H1 (cell line): ENCODE measurements at places on chromosomes 12 and 14. TPM values are rescaled to one million over a fixed set of nuclear protein-coding genes. Genes with fewer than 3 reads are reported as not detected.
A peak's percentile ranks its signal among the peaks of the same experiment; 100 is the strongest.

The FIGNL2 gene
- 6.5 and 7.5 TPM in 2 replicates for total RNA-seq

DNA sequence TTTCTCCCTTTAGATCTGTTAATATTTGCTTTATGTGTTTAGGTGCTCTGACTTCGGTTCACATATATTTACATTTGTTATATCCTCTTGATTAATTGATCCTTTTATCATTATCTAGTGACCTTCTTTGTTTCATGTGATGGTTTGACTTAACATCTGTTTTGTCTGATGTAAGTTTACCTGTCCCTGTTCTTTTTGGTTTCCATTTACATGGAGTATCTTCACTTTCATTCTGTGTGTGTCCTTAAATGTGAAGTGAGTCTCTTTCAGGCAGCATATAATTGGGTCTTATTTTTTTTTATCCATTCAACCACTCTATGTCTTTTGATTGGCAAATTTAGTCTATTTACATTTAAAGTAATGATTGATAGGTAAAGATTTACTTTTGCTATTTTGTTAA, 24.2 kb downstream of the TRMT5 start:
- H3K27me3 ChIP-seq, result no peaks in the 10 kb centered on the region
- no peaks in the 10 kb centered on the region for H3K36me3 ChIP-seq
- H3K4me1 ChIP-seq, result no peaks in the 10 kb centered on the region
- no peak for DNase-seq
- H3K4me3 ChIP-seq, result no peak overlapping the region

- H3K27me3 ChIP-seq, result no peaks in the 10 kb centered on the region
- DNase-seq, result no peak
- no peak overlapping the region for H3K4me3 ChIP-seq
- no peak overlapping the region for H3K27ac ChIP-seq
- H3K4me1 ChIP-seq, result no peaks in the 10 kb centered on the region
These were observed 8.5 kb upstream of the NGDN start for GRCh38 chr14:23460960-23461359.

DNA sequence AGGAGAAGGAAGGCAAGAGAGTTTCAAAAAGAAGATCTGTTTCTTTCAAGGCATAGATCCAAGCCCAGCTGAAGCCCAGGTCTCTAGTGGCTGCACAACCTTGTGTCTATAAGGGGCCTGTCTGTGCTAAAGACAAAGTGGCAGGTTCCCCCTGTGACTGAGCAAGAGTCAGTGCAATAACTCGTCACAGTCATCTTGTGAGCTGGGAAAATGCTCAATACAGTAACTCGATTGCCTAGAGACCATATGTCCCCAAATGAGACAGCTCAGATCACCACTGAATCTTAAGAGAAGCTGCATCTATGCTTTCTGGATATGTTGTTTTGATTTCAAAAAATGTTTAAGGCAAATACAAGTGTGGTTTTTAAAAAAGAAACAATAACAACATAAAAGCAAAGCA, 24.2 kb downstream of the ST8SIA1 start:
- DNase-seq, result no peak
- H3K27ac ChIP-seq, result no peak overlapping the region
- no peaks in the 10 kb centered on the region for H3K36me3 ChIP-seq

The PROX2 gene
- not detected in 2 replicates for total RNA-seq

DNA sequence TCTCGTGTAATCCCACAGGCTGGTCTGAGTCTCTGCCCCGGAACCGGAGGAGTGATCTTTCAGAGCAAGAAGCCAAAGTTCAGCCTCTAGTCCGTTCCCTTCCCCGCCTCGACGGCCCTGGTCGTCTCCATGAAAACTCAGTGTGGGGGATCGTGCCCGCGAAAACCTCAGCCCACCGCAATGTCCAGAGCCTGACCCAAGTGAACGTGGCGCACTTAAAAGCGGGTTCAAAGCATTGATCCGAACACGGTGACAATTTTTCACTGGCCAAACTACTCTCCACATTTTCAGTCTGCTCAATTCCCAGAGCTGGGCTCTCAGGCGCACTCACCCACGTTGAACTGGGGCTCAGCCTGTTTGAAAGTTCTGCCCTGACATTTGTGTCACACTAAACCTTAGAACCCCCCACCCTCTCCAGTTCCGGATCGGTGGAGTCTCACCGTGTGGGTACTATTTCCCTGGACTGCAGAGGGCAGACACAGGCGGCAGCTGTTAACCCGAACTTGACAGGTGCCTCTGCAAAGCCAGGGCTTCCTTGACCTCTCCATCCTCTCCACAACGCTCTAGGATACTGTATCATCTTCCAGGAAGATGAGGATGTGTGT, 886 bp upstream of the PRICKLE1 start:
- peaks cover 35% of the 10 kb centered on the region for H3K27me3 ChIP-seq
- peak overlapping the region; percentile 52 for H3K4me3 ChIP-seq
- H3K27ac ChIP-seq, result no peak overlapping the region
- no peaks in the 10 kb centered on the region; the same call in 1 of the 2 replicates for H3K4me1 ChIP-seq
- H3K36me3 ChIP-seq, result no peaks in the 10 kb centered on the region
- DNase-seq, result peak; percentile 57

GRCh38 chr12:3020850-3021435, 56.2 kb upstream of the TSPAN9 start:
- no peaks in the 10 kb centered on the region for H3K27me3 ChIP-seq
- no peak for DNase-seq
- no peak overlapping the region for H3K4me3 ChIP-seq
- H3K36me3 ChIP-seq, result peaks cover 14% of the 10 kb centered on the region
- no peaks in the 10 kb centered on the region for H3K4me1 ChIP-seq

The GYS2 gene
- not detected in 2 replicates for total RNA-seq

DNA sequence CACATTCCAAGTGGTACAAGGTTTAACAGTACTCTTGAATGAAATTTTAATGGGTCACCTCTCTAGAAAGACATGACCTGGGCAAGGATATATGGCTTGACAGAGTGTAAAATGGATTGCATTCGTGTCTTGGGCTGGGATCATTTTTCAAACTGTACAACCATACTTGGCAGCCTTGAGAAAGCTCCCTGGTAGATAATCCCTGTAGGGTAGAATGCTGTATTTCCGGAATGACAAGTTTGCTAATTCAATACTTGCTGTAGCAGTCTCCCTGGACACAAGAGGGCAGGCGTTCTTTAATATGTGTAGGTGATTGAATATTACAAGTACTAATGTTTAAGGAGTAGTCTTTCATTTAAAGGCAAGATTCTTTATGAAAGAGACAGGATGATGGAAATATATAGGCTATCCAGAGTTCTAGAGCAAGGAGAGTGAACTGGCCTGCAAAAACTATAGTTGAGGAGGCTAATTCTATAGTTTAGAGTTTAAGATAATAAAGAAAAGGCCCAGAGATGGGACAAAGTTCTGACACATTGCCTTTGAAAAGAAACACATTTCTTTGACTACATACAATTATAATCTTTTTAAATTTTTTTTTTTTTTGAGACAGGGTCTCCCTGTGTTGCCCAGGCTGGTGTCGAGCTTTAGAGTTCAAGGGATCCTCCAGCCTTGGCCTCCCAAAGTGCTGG, 53.4 kb downstream of the PLBD1 start:
- H3K4me1 ChIP-seq, result no peaks in the 10 kb centered on the region
- 0 out of 2 replicates have a peak overlapping the region, but pooled peaks have one; percentile 14 for H3K27ac ChIP-seq
- H3K4me3 ChIP-seq, result no peak overlapping the region
- no peaks in the 10 kb centered on the region for H3K27me3 ChIP-seq

The MYO1H gene
- total RNA-seq, result not detected in 2 replicates

- H3K36me3 ChIP-seq, result no peaks in the 10 kb centered on the region
- no peak overlapping the region for H3K4me3 ChIP-seq
- no peak overlapping the region for H3K27ac ChIP-seq
- no peaks in the 10 kb centered on the region for H3K27me3 ChIP-seq
- DNase-seq, result no peak
These were observed 236.2 kb upstream of the KRR1 start for GRCh38 chr12:75747572-75748021.

- no peak overlapping the region for H3K4me3 ChIP-seq
- no peak overlapping the region for H3K27ac ChIP-seq
These were observed 8.3 kb downstream of the DERA start for GRCh38 chr12:15919418-15919817.

The NRXN3 gene
- total RNA-seq, result 3.0 and 4.1 TPM in 2 replicates
